ENCODE measurements at places on chromosomes 5 and 9.

- DNase-seq, result no peak
Measured at GRCh38 chr5:177545487-177546257, 8.7 kb downstream of the FAM193B start.

- DNase-seq, result no peak
Measured at GRCh38 chr9:71895117-71895516, 15.9 kb downstream of the ABHD17B start.

DNA sequence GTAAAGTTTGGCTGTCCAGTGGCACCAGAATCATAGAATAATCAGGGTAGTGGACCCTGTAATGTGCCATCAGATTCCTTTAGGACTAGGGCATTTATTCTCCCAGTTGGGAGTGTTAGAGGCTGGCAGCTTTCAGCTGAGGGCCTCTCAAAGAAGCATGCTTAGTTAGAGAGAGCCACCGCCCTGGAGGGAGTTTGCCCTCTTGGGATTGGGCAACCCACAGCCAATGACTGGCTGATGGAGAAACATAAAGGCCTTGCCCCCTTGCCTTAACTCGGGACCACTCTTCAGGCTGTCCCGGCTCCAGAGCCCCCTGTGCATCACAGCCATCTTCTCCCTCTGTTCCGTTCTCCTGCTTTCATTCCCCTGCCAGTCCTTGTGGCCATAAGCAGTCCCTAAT lies 20.5 kb upstream of the IFNK start:
- no peak for DNase-seq

- DNase-seq, result no peak
Measured at GRCh38 chr5:94388773-94389514, 229.5 kb downstream of the KIAA0825 start.

- no peak for DNase-seq
Measured at GRCh38 chr9:123867034-123867433, 62.9 kb downstream of the DENND1A start.

DNA sequence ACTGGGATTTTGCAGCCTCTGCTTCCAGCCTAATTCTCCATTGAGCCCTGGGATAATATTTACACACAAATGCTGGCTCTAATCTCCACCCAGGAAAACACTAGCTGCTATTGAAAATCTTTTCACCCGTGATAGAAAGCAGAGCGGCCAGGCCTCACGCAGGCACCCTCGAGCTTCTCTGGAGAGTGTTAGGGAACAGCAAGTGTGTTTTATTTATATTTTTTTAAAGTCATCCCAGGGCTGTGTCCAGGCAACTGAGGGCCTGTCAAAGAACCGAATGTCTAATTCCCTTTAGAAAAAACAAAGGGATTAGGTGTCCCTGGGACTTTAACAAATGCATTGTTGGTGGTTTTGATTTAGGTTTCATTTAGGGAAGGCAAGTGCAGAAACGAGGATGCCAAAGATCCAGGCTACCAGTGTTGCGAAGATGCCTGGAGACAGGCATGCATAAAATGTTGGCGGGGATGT lies 51.2 kb upstream of the SPRY4 start:
- no peak for DNase-seq

DNA sequence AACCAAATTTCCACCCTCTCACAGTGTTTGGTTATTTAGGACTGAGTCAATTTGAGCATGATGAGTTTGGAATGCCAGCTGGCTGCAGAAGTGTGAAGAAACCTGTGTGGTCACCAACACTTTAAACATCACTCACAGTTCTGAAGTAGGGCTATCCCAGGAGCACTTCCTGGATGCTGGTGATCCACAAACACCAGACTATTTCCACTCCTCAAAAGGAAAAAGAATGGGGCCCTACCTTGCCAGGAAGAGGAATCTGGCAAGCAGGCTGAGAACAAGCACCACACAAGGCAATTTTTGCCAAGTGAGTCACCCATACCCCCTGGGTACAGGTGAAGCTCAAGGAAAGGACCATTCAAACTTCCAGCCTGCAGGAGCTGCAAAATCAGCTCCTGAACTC lies 294.2 kb upstream of the PTGER4 start:
- DNase-seq, result peak; percentile 27

DNA sequence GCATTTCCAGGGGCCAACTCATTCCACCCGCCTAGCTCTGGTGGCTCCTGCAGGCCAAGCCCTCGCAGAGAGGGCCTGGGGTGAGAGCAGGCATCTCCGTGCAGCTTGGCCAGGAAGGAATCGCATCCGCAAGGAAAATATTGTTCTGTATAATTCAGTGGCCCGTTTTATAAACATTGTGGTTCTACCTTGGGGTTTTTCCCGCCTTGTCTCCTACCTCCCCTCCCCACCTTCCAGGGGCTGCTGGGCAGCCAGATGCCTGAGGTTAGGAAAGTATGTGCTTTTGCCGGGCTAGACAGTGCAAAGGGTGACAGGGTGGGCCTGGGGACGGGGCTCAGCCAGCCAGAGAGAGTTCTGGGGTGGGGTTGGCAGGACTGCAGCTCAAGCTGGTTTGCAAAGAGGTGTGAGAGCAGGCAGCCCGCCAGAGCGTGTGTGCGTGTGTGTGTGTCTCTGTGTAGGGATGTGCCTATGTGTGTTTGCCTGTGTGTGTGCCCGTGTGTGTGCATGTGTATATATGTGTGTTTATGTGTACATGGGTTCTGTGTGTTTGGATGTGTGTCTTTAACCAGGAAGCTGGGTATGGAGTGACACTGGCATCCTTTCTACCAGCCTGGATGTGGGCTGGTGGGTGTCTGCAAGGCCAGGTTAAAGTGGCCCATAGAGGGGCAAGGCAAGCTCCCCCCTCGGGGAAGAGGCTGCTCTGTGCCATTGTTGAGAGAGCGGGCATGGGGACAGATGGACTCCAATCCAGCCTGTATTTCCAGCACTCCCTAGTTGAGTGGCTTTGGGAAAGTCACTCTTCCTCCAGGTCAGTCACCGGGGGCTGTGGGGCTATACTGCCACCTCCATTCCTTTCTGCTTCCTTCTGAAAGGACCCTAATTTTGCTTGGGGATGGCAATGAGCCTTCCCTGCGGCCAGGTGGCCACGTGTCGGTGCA lies 10.6 kb upstream of the SLC2A6 start:
- peak; percentile 44 for DNase-seq

DNA sequence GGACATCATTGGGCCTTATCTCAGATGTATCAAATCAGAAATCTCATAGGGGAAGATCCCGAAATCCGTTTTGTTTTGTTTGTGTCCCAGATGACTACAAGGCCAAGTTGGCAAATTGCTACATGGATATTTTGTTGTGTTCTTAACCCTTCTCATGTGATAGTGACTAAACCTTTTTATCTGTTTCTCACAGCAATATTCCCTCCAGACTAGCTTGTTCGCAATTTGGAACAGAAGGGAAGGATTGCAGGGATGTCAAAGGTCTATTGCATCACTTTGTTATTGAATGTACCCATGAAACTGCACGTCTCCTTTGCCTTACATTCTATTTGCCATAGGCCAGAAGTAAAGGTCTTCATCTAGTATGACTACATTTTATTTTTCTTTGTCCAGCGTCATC lies 453.9 kb downstream of the NFIB start:
- no peak for DNase-seq

- DNase-seq, result no peak
Measured at GRCh38 chr9:115209601-115210306, 91.8 kb upstream of the TNC start.

DNA sequence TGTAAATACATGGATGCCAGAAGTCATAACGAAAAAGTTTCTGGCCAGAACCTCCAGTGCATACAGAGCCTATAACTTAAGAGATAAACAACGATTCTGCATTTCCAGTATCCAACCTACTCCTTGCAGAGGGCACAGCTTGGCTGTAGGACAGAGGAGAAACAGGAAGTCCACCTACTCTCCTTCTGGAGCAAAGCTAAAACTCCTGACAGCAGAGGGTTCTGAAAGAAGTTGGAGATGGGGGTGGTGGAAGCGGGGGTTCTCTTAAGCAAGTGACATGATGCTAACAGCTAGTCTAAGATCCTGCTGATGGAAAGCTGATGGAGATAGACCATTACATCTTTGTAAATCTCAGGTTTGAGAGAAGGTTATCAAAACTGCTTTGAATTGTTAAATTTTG lies 35.5 kb upstream of the CTNNAL1 start:
- DNase-seq, result no peak

DNA sequence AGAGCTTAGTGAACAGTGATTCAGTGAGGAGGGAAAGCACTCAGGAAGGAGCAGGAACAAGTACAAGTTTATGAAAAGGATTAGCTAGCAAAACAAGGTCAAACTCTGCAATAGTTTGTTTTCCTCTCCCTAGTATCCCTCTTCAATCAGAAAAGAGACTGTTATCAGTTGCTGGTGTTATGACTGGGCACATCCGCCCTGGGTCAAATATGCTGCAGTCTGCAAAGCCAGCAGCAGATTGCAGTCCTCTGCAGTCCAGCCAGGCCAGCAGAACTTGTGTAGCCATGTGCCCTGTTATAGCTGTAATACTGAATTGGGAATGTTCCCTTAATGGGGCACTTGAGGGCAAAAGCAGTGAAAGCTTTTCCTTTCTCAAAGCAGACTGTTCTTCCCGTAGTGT lies 12.0 kb downstream of the PCDHAC2 start:
- DNase-seq, result no peak

DNA sequence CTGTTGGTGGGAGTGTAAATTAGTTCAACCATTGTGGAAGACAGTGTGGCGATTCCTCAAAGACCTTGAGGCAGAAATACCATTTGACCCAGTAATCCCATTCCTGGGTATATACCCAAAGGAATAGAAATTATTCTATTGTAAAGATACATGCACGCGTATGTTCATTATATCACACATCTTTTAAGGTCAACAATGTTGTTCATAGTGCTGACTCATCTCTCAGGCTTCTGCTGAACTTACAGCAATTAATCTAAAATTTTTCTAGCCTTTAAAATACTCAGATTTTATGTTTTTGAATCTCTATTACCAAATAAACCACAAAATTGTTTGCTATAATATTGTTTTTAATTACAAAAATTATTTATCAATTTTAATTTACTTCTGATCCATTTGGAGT lies 38.8 kb upstream of the ZNF618 start:
- no peak for DNase-seq

DNA sequence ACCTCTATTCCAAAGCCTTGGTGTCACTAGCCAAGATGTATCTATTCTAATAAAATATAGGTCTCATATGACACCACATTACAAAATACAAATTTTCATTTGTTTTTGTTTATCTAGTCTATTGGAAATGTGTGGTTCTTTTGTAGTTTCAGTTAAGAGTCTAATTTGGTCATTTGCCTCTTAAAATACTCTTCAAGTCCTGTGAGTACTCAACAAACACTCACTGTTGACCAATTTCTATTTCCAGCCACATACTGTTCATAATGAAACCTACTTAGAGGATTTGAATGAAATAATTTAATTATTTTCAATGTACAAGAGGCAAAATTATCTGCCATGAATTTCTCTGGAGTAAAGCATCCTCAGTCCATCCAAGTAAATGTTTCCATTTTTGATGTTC lies 40.6 kb downstream of the SLC1A3 start:
- DNase-seq, result no peak

DNA sequence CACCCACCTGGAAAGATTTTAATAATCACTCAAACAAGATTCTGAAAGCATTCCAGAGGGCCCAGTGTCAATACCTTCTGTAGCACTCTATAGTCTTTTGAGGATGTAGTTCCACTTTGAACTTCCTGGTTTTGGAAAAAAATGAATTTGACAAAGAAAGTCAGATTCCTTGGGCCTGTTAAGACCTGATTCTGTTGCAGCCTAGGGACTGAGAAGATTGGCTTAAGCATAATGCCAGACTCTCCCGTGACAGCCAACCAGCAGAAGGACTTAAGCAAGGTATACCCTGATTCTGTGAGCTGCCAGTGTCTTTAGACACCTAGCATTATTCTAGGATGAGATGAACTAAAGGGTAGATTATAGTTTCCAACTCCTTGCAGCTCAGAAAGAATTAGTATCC lies 6.8 kb downstream of the SPINK5 start:
- DNase-seq, result no peak

- DNase-seq, result no peak
Measured at GRCh38 chr9:19637084-19637483, 151.8 kb downstream of the SLC24A2 start.

GRCh38 chr5:76341651-76342334 lies 61.3 kb upstream of the IQGAP2 start:
- DNase-seq, result no peak

DNA sequence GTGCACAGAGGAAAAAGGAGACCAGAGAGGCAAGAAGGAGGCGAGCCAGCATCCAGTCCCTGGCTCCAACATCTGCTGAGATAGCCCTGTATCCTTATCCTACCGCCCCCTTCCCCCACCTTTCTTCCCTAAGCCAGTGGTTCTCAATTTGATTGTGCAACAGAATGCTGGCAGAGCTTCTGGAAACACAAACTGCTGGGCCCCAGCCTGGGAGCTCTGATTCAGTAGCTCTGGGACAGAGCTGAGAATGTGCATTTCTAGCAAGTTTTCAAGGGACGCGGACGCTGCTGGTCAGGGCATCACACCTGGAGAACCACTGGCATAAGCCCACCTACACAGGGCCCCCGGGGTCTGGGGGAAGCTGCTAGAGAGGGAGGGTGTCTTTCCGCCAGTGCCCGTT lies 21.1 kb downstream of the AK8 start:
- DNase-seq, result peak; percentile 62

DNA sequence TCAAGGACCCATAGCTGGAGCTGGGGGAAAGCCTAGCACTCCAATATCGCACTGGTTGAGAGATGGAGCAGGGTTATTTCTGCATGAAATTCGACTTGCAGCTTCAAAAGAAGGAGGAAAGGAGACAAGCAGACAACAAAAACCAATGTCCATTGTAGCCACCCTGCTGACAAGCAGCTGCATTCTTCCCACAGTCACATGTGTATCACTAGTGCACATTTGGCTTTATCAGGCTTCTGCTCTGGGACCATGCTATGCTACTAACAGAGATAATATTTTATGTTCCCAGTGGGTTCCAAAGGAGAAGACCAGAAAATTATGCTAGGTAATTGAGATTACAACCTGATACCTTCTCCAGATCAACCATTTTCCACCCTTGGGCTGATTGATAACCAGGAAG lies 59.7 kb downstream of the MFAP3 start:
- no peak for DNase-seq

GRCh38 chr9:93263334-93264229 lies 79.6 kb downstream of the WNK2 start:
- no peak for DNase-seq

Measured in astrocyte of the cerebellum (primary cell).